ENCODE measurements at places on chromosomes 6 and 20. TPM values are rescaled to one million over a fixed set of nuclear protein-coding genes. Genes with fewer than 3 reads are reported as not detected.

DNA sequence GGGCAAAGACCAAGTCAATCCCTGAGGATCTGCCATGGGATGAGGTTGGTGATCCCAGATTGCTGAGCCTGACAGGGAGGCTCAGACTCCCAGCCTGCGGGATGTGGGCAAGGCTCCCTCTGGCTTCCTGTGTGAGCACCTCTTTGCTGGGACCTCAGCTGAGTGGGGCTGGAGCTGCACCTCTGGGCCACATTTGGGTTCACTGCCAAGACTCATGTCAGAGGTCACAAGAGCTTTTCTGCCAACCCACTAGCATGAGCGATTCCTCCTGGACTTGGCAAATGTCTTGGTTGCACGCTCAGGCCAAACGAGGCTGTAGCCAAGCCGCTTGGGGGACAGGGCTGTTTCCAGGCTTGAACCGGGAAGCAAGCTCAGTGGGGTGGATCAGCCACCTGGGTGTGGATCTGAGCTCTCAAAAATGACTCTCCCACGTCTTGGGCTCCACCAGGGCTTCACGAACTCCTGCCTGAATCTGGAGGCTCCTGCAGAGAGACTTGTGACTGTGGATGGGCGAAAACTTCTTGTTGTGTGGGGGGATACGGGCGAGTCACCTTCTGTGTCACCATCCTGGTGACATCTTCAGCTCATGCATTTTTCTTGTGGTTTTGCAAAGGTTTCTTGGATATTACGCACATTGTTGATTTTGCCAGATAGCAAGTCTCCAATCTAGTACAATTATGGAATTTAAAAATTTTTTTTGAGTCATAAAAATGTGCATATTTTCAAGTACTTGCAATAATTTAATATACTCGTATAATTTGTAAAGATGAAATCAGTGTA is 359.5 kb downstream of the CDH4 start:
- H3K36me3 ChIP-seq = no peaks in the 10 kb centered on the region
- no peaks in the 10 kb centered on the region for H3K27me3 ChIP-seq
- no peaks in the 10 kb centered on the region for H3K4me1 ChIP-seq

DNA sequence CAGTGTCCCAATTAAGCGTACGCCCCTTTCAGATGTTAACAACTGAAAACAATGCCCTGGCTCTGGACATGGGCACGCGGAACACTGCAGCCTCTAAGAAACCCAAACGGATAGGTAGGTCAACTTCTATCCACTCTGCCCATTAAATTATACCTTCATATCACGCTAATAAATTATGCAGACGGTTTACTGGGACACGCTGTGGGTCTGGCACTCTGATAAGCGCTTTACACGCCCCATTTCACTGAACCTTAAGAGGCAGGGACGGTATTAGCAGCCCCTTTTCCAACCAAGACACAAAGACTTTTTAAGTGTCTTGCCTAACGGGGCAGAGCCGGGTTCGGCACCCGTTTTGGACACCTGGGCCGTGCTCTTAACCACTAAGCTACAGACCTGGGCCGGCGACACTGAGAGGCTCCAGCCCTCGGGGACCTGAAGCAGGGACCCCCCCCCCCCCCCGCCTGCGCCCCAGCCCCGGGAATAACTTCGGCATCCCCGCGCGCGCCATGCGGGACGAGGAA is 744 bp downstream of the STAU1 start:
- H3K27me3 ChIP-seq = no peaks in the 10 kb centered on the region
- H3K27ac ChIP-seq = peak overlapping the region; percentile 88
- peak overlapping the region; percentile 77 for H3K4me3 ChIP-seq

- H3K27ac ChIP-seq = no peak overlapping the region
Measured at GRCh38 chr6:74451953-74452352, 753.9 kb downstream of the COL12A1 start.

GRCh38 chr20:54156981-54157835 is 16.6 kb downstream of the CYP24A1 start:
- no peak overlapping the region for H3K4me3 ChIP-seq
- no peak overlapping the region for H3K27ac ChIP-seq
- H3K27me3 ChIP-seq = peaks cover 5% of the 10 kb centered on the region
- H3K4me1 ChIP-seq = no peaks in the 10 kb centered on the region

GRCh38 chr6:30836431-30836866 is 47.9 kb upstream of the DDR1 start:
- peak; percentile 70 for DNase-seq
- no peak overlapping the region for H3K27ac ChIP-seq
- H3K36me3 ChIP-seq = no peaks in the 10 kb centered on the region
- H3K4me3 ChIP-seq = no peak overlapping the region

GRCh38 chr6:47379328-47379727 is 69.6 kb upstream of the TNFRSF21 start:
- H3K27me3 ChIP-seq = no peaks in the 10 kb centered on the region
- no peaks in the 10 kb centered on the region for H3K4me1 ChIP-seq
- no peak for DNase-seq
- H3K36me3 ChIP-seq = no peaks in the 10 kb centered on the region

- H3K27me3 ChIP-seq = no peaks in the 10 kb centered on the region
- H3K27ac ChIP-seq = no peak overlapping the region
- peaks cover 36% of the 10 kb centered on the region for H3K36me3 ChIP-seq
- peak; percentile 72 for DNase-seq
- no peak overlapping the region for H3K4me3 ChIP-seq
Measured at GRCh38 chr20:41095110-41095969, 42.0 kb upstream of the PLCG1 start.

DNA sequence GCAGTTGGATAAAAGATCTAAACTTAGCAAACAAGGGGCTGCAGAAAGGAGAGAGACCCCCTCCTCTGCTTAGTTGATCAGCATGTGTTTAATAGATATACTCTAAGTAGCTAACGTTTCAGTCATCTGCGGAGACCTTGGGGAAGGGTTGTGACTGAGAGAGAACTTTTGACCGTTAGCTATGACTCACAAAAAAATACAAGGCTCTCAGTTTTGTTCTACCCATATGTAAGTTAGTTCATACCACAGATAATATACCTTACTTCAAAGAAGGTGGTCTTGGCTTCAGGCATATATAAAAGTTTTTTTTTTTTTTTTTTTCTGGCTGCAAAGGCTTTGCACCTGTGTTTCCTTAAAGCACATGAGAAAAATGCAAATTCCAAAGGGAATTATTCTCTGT is 258.9 kb downstream of the GJA1 start:
- H3K4me3 ChIP-seq = no peak overlapping the region
- no peaks in the 10 kb centered on the region for H3K36me3 ChIP-seq
- no peak overlapping the region for H3K27ac ChIP-seq
- no peak for DNase-seq

DNA sequence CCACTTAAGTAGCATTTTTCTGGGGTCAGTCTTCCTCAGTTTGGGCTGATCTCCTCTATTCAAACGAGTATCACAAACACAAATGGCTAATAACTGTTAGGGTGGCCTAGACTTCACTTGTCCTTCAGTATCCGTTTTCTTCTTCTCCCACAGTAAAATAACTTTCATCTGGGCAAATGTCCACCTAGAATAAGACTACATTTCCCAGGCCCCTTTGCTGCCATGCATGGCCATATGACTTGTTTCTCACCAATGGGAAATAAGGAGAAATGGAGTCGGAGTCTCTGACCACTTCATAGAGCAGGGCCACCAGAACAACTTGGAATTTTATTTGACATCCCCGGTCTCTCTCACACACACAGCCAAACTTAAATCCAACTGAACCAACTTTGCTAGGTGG is 51.4 kb downstream of the SULF2 start:
- no peak overlapping the region for H3K4me3 ChIP-seq
- no peaks in the 10 kb centered on the region for H3K27me3 ChIP-seq
- no peaks in the 10 kb centered on the region for H3K4me1 ChIP-seq
- H3K36me3 ChIP-seq = no peaks in the 10 kb centered on the region
- no peak overlapping the region for H3K27ac ChIP-seq

- no peaks in the 10 kb centered on the region for H3K36me3 ChIP-seq
- no peak for DNase-seq
- no peak overlapping the region for H3K4me3 ChIP-seq
- H3K27me3 ChIP-seq = no peaks in the 10 kb centered on the region
Measured at GRCh38 chr6:45163952-45164766, 164.0 kb upstream of the RUNX2 start.

Gene PI16
- 7.5 TPM for total RNA-seq

Gene FERMT1
- total RNA-seq = 1.3 TPM
